ENCODE measurements at places on chromosomes 2 and 18. TPM values are rescaled to one million over a fixed set of nuclear protein-coding genes. Genes with fewer than 3 reads are reported as not detected.
A peak's percentile ranks its signal among the peaks of the same experiment; 100 is the strongest.

DNA sequence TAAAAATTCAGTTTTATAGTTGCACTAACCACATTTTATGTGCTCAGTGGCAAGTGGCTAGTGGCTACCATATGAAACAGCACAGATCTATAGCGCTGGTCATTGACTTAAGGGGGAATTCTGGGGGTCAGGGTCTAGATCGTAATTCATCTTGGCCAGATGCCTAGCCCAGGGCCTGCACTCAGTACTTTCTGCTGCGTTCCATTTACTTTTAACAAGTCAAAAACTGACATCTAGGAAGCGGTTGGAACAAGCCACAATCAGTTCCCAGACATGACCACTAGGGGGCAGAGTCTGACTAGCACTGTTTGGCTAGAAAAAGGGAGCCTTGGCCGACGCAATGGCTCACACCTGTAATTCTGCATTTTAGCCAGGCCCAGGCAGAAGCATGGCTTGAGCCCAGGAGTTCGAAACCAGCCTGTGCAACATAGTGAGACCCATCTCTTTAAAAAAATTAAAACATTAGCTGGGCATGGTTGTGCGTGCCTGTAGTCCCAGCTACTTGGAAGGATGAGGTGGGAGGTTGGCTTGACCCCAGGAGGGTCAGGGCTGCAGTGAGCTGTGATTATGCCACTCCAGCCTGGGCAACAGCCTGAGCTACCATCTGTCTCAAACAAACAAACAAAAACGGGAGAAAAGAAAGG lies 9.0 kb upstream of the TMBIM1 start:
- peak; percentile 88 for DNase-seq

- DNase-seq, result no peak
These were observed 1652.3 kb upstream of the SLC39A10 start for GRCh38 chr2:194004590-194005206.

GRCh38 chr2:199819746-199820145 lies 31.2 kb downstream of the FTCDNL1 start:
- no peak for DNase-seq

DNA sequence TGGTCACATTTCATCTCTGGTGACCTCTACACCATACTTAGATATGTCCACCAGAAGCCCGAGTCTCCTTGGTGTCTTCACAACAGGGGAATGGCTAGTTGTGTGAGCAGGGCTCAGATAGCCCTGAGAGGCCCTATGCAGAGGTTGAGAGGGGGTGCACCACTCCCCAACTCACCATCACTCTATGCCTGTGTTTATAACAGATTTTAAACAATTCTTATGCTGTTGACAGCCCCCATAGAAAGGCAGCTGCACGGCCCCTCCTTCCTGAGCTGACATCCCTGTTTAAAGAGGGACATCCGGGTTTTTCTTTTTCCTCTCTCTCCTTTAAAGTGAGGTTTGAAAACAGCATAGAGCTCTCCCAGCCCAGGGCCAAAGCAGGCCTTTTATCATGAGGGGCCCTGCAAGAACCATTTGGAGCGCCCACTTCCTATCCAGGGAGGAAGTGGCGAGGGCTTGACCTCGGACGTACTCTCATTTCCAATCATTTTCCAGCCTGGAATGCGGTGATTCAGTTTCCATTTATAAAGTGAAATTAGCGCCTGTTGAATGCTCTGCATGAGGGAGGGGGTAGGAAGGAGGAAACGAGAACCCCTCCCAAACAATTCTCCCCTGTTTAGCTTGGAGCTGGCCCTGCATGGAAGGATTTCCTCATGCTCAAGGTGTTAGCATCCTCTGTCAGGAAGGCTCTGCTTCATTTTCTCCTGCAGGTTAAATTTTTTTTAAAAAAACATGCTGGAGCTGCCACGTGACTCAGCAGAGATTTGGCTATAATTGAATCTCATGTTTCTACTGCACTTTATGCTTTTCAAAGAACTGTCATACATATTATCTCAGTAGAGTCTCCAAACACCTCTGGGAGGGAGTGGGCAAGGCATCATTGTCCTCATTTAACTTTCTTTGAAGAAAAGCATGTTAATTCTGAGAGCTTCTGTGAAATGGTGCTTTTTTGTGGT lies 117.5 kb downstream of the DDX1 start:
- peak; percentile 84 for DNase-seq

The ASB18 gene
- not detected for total RNA-seq

- no peak for DNase-seq
These were observed 117.2 kb downstream of the CTNNA2 start for GRCh38 chr2:79630060-79630459.

All from endothelial cell of umbilical vein (primary cell).